GM23248 (cell line): ENCODE measurements at places on chromosomes 12 and 14. TPM values are rescaled to one million over a fixed set of nuclear protein-coding genes. Genes with fewer than 3 reads are reported as not detected.
A peak's percentile ranks its signal among the peaks of the same experiment; 100 is the strongest.

DNA sequence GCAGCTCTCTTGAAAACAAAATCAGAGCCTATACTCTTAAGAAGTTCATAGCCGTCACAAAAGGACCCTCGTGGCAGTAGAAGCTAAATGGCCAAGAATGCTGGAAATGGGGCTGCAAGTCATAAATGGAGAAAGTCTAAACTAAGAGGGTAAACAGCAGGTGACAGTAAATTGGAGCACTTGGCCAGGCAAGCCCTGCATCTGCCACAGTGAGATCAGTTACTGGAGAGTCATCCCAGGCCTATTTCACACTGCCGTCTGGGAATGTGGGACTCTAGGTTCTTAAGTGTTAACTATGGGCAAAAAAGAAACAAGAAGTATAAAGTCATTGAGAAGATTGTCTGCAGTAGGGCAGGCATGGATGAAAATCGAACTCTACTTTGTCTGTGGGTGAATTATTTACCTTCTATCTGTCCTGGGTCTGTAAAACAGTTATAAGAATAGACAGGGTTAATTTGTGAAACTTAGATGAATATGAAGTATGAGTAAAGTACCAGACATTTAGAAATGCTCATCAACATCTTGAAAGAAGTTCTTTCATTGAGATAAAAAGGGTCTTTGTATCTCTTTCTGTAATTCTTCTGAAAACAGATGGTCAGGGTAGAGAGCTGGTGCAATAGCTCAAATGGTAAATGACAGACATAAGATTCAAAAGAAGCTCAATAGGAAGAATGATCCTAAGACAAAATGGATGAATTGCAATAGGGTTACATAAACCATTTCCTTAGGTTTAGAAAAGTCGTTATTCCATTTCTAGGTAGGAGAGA is 792.5 kb downstream of the DIO2 start:
- no peak for DNase-seq

DNA sequence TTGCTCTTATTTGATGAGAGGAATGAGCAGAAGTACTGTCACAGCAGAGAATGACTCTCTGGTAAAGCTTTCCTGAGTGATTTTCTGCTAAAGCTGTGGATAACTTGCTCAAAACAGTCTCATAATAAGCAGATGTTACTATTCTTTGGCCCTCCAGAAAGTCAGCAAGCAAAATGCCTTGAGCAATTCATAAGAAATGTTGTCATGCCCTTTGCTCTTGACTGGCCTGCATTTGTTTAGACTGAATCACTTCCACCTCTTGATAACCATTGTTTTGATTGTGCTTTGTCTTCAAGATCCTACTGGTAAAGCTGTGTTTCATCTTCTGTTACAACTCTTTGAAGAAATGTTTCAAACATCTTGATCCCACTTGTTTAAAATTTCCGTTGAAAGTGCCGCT is 457.9 kb upstream of the FOXG1 start:
- no peak for DNase-seq

DNA sequence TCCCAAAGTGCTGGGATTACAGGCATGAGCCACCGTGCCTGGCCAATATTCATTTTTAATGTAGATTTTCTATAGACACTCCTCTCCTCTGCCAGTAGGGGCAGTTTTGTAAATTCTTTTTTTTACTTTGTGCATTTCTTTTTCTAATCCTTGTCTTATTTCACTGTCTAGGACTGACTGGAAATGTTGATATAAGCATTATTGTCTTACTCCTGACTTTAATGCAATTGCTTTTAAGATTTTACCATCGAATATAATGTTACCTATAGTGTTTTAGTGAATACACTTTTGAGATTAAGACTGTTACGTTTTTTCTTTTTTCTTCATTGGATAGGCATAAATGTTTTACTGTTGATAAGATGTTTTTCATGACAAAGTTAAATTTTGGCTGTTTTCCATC is 35.4 kb upstream of the EMP1 start:
- DNase-seq: peak; percentile 39

GRCh38 chr12:64792128-64792527 is 32.3 kb upstream of the TBC1D30 start:
- no peak for DNase-seq

Gene SOAT2
- total RNA-seq: not detected in 2 replicates

DNA sequence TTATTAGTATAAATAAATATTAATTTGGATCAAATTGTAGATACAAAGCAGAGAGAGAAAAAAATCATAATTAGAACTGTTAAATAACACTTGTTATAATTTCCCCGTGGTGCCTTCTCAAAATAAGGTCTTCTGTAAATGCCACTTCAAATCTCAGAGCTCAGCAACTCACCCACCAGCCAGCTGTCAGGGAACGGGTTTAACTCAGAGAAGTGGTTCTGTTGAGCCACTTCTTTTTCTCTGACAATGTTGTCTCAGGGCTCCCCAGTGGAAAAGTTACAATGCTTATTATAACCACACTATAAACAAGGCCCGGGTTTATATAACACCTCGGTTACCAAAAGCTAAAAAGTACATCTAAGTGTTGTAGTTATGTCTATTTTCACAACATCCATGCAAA is 452.6 kb downstream of the GLT1D1 start:
- no peak for DNase-seq

- no peak for DNase-seq
These were observed 195.4 kb upstream of the RMST start for GRCh38 chr12:97267166-97267565.

DNA sequence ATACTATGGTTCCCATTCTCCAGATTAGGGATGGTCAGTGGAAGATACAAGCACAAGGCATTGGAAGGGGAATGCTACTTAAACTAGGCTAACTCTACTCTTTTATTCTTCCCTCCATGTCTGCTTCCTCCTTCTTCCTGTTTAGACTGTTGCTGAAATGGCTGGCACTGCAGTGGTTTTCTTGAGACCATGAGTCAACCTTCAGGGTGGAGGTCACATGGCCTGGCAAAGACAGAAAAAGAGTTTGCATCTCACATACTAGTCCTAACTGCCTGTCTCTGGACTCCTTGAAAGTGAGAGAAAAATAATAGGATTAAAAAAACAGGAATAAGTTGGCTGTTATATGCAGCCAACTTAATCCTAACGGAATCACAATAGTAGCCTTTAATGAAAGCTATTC is 37.0 kb downstream of the ALDH1L2 start:
- DNase-seq: peak; percentile 23

GRCh38 chr12:126509572-126509971 is 1444.3 kb downstream of the AACS start:
- DNase-seq: no peak

DNA sequence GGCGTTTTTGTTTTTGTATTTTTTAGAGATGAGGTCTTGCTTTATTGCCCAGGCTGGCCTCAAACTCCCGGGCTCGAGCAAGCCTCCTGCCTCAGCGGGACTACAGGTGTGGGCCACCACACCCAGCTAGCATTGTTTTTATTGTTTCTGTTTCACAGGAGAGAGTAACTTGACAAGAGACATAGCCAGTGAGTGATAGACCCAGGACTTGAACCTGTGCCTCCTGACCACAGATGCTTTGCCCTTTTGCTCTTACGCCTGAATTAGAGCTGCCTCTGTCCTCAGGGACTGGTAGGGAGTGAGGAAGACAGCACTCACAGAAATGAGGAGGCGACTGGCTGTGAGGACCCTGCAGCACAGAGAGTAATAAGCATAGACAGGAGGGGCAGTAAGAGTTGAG is 2.3 kb downstream of the EVL start:
- DNase-seq: no peak

- DNase-seq: no peak
These were observed 81.1 kb downstream of the ARL6IP4 start for GRCh38 chr12:123061441-123062205.

GRCh38 chr14:51283402-51284085 is 43.5 kb downstream of the TMX1 start:
- DNase-seq: peak; percentile 95

Gene SLC15A4
- 50.3 and 69.4 TPM in 2 replicates for total RNA-seq

DNA sequence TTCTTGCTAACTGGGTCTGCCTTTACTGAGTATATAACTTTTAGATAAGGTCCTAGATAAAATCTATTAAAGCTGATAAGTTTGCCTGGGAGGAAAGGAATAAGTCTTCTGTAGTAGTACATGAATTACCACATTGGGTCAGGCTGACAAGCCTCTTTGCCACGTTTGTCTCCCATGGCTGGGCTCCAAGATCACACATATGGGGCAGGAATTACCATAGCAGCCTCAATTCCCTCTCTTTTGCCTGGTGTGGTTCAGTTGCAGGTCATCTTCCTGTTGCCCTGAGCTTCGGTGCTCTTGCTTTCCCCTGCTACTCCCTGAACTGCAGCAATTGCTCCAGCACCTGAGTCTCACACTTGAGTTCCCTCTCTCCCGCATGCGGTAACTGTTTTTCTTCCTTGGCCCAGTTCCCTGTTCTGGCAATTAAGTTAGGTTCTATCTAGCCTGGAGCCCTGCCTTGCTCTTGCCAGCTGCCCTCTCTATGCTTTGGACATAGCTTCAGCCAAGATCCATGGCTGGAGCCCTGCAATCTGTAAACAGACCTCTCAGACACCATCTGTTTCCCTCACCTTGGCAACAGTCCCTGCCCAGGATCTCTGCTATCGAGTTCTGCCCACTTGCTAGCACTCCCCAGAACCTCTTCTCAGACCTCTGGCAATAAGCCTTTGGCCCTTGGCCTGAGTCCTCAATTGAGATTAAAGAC is 5.8 kb upstream of the GLT8D2 start:
- peak; percentile 42 for DNase-seq

Gene TOMM20L
- not detected in 2 replicates for total RNA-seq
